ENCODE measurements at places on chromosomes 13 and 19.

DNA sequence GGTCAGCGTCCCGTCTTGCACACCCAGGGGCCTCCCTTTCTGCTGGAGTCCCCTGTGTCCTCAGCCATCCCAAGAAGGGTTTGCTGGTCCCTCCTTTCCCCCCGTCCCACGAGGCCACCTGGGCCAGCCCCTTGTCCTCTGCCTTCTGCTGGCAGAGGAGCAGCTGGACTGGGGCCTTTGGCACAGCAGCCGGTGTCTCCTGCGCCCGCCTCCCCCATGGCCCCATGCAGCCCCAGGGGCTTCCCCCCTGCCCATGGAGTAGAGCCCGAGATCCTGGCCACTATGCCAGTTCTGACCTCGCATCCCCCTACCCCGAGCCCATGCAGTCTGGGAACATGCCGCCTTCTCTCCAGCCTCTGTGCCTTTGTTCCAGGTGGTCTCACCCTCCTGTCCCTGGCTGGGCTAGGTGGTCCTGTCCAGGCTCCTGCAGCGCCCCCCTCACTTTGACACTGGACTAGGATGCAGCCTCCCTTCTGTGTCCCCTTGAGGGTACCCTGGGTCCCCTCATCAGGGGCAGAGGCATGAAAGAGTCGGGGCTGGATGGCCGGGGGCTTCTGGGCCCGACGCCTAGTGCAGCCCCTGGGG, 5.7 kb upstream of the GARIN5A start:
- H3K4me3 ChIP-seq: no peak overlapping the region
- peaks cover 8% of the 10 kb centered on the region for H3K4me1 ChIP-seq
- H3K27me3 ChIP-seq: no peaks in the 10 kb centered on the region
- H3K36me3 ChIP-seq: peaks cover 5% of the 10 kb centered on the region

GRCh38 chr13:33510350-33510970, 224.9 kb upstream of the STARD13 start:
- H3K4me3 ChIP-seq: no peak overlapping the region
- no peaks in the 10 kb centered on the region for H3K36me3 ChIP-seq
- H3K4me1 ChIP-seq: no peaks in the 10 kb centered on the region
- no peaks in the 10 kb centered on the region for H3K27me3 ChIP-seq
- DNase-seq: no peak

GRCh38 chr19:3075605-3076431, 13.5 kb upstream of the TLE5 start:
- H3K36me3 ChIP-seq: no peaks in the 10 kb centered on the region
- no peaks in the 10 kb centered on the region for H3K27me3 ChIP-seq
- no peak overlapping the region for H3K4me3 ChIP-seq

DNA sequence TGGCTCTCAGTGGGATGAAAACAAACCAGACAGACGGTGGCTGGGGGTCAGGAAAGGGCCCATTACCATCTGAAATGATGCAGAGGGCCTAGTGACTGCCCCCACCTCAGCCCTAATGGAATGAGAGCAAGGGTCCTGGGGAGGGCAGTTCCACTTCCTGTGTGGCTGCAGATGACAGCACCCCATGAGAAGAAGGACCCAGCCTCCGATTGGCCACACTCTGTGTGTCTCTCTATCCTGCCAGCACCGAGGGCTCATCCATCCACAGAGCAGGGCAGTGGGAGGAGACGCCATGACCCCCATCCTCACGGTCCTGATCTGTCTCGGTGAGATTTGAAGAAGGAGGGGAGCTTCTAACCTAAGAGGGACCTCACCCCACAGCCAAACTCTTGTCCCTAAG, 498 bp downstream of the LILRB1 start:
- DNase-seq: no peak
- H3K36me3 ChIP-seq: no peaks in the 10 kb centered on the region
- H3K27me3 ChIP-seq: no peaks in the 10 kb centered on the region
- H3K4me1 ChIP-seq: peaks cover 37% of the 10 kb centered on the region
- peak overlapping the region; percentile 37 for H3K4me3 ChIP-seq
- no peak overlapping the region for H3K27ac ChIP-seq

DNA sequence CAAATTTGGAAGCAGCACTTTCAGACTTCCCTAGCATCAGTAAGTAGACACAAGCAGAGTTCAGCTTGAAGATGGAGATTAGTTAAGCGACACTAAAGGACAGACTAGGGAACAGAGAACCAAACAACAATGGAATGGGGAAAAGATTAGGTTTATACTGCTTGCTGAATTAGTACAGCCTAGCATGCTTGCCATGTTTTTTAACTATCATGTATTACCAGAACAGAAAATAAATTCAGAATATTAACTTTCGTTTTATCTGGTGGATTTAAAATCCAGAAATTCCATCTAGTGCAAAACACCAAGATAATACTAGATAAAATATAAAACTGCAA, 451.5 kb upstream of the SLC10A2 start:
- H3K4me3 ChIP-seq: no peak overlapping the region
- no peak overlapping the region for H3K27ac ChIP-seq
- H3K36me3 ChIP-seq: no peaks in the 10 kb centered on the region
- no peak for DNase-seq

DNA sequence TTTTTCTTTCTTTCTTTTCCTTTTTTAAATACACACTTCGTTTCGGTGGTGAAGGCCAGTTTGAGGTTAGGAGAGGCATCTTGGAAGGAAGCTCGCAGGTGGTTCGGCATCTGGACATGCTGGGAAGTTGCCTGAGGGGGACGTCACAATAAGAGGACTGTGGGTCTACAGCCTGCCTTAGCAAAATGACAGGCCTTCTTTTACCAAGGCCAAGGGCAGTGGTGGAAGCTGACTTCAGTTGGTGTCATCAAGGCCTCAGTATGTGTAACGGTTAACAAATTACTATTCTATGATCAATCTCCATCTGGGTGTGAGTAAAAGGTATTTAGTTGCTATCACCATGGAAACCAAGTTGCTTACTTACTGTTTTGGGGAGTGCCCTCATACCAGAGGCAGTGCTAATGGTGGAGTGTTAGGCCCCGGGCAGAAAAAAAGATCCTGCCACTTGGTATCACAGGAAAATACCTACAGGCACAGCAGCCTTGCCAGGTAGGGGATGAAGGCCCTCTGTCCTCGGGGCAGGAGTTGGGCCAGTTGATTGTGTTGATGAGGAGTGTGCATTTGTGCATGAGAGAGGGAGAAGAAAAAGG, 10.3 kb downstream of the ACTN4 start:
- peak overlapping the region; percentile 26 for H3K27ac ChIP-seq
- peaks cover 47% of the 10 kb centered on the region for H3K4me1 ChIP-seq
- DNase-seq: no peak
- no peaks in the 10 kb centered on the region for H3K27me3 ChIP-seq
- H3K4me3 ChIP-seq: no peak overlapping the region

DNA sequence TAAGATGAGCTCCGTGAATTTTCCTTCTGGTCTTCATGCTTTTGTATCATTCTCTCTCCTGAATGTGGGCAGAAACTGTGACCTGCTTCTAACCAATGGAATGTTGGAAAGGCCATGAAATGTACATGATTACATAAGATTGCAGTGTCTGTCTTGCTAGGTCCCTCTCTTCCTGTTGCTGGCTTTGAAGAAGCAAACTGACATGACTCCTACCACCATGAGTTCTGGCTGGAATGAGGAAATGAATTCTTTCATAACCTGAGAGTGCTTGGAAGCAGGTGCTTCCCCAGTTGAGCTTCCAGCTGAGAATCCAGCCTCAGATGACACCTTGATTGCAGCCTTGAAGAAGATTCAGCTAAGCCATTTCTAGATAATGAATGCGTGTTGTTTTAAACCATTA, 275.0 kb upstream of the MIR17HG start:
- H3K4me1 ChIP-seq: no peaks in the 10 kb centered on the region
- H3K36me3 ChIP-seq: no peaks in the 10 kb centered on the region
- H3K27ac ChIP-seq: no peak overlapping the region
- DNase-seq: no peak
- H3K4me3 ChIP-seq: no peak overlapping the region

Data from common myeloid progenitor, CD34-positive (primary cell).